Tibial nerve (tissue), 4 donors: ENCODE measurements at places on chromosomes 5 and 9. TPM values are rescaled to one million over a fixed set of nuclear protein-coding genes. Genes with fewer than 3 reads are reported as not detected.

- H3K36me3 ChIP-seq = no peaks in the 10 kb centered on the region
- peaks cover 12% of the 10 kb centered on the region for H3K4me1 ChIP-seq
- peaks cover 2% of the 10 kb centered on the region for H3K27me3 ChIP-seq
- DNase-seq = no peak
Measured at GRCh38 chr5:176822041-176822792, 11.9 kb downstream of the UNC5A start.

GRCh38 chr5:178058321-178059012, 54.9 kb upstream of the N4BP3 start:
- no peaks in the 10 kb centered on the region for H3K27me3 ChIP-seq
- DNase-seq = no peak
- H3K4me3 ChIP-seq = no peak overlapping the region
- no peaks in the 10 kb centered on the region for H3K36me3 ChIP-seq
- no peak overlapping the region for H3K27ac ChIP-seq

ABO gene
- total RNA-seq = 10.4 TPM

- peak overlapping the region; percentile 10 for H3K4me3 ChIP-seq
- no peaks in the 10 kb centered on the region for H3K36me3 ChIP-seq
- no peaks in the 10 kb centered on the region for H3K4me1 ChIP-seq
Measured at GRCh38 chr9:134942011-134942787, 24.5 kb upstream of the FCN1 start.

DNA sequence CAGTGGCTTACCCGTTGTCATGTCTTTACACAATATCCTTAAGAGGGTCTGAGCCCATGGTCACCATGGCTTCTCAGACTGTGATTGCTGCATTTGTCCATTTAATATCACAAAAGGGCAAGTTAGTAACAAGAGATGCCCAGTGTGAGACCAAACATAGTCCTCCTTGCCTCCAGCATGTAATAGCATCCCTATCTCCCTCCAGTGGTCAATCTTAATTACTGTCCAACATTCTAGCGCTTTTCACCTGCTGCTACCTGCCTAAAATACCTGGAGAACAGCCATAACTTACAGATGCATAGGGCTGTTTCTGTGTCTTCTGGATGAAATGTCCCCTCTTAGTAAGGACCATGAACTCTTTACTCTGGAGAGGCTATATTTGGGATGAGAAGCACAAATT, 267.2 kb upstream of the DAB2 start:
- no peaks in the 10 kb centered on the region for H3K4me1 ChIP-seq
- H3K4me3 ChIP-seq = no peak overlapping the region
- no peak overlapping the region for H3K27ac ChIP-seq
- DNase-seq = no peak
- H3K36me3 ChIP-seq = no peaks in the 10 kb centered on the region

DNA sequence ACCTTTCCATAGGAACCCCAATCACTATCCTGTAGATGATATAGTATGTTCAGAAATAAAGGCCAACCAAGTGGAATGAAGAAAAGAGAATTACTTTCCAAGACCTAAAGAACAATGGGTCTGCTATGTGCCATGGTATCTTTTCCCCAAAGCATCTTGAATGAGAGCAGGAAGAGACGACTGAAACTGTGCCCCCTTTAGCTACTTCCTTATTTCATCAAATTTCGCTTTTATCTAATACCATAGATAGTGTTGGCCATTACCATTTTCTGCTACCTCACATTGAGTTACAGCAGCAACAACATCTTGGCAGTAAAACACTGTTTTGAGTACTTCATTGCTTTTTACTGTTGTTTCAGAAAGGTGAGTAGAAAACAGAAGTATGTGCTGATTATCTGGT, 266.6 kb downstream of the CD180 start:
- H3K36me3 ChIP-seq = no peaks in the 10 kb centered on the region
- no peak for DNase-seq

PTGES gene
- 25.3 TPM for total RNA-seq

DNA sequence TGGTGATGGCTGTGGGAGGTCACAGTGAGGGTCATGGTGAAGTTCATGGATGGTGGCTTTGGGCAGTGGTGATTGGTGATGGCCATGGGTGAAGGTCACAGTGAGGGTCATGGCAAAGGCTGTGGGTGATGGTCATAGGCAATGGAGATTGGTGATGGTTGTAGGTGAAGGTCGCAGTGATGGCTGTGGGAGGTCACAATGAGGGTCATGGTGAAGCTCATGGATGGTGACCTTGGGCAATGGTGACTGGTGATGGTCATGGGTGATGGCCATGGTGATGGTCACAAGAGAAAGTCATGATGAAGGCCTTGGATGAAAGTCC, 115.6 kb upstream of the IRX4 start:
- H3K4me1 ChIP-seq = no peaks in the 10 kb centered on the region
- no peaks in the 10 kb centered on the region for H3K36me3 ChIP-seq
- no peak for DNase-seq

- no peak for DNase-seq
- no peaks in the 10 kb centered on the region for H3K4me1 ChIP-seq
- no peak overlapping the region for H3K4me3 ChIP-seq
Measured at GRCh38 chr5:67187006-67187715, 9.4 kb downstream of the CD180 start.

- DNase-seq = no peak
- no peaks in the 10 kb centered on the region for H3K27me3 ChIP-seq
- H3K36me3 ChIP-seq = no peaks in the 10 kb centered on the region
- H3K4me3 ChIP-seq = no peak overlapping the region
- H3K4me1 ChIP-seq = peaks cover 4% of the 10 kb centered on the region
Measured at GRCh38 chr5:170753311-170753710, 30.2 kb upstream of the GABRP start.

LRRC8A gene
- total RNA-seq = 85.4 TPM

DNA sequence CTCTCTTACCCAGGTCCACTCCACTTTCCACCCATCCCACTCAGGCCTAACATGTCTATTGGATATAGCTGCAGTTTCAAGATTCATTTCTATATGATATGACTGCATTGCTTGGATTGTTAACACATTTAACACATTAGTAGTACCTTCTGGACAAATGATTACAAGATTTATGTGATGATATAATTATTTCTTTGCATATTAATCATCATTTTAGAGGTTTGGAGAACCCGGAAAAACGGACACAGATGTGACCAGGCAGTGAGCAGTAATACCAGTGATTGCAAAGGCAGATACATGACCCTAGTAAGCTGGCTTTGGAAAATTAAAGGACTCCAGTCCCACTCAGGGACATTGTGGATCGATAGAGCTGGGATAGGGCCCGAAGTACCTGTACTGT, 103.8 kb downstream of the PRR16 start:
- H3K27me3 ChIP-seq = no peaks in the 10 kb centered on the region
- H3K4me1 ChIP-seq = no peaks in the 10 kb centered on the region
- no peak overlapping the region for H3K27ac ChIP-seq

CCL28 gene
- 15.1 TPM for total RNA-seq

FAM78A gene
- 4.5 TPM for total RNA-seq

LCP2 gene
- total RNA-seq = 52.8 TPM

GRCh38 chr5:33182986-33183385, 257.8 kb upstream of the TARS1 start:
- no peak for DNase-seq
- H3K27ac ChIP-seq = no peak overlapping the region
- no peaks in the 10 kb centered on the region for H3K36me3 ChIP-seq
- no peaks in the 10 kb centered on the region for H3K4me1 ChIP-seq
- no peaks in the 10 kb centered on the region for H3K27me3 ChIP-seq

HAPLN1 gene
- total RNA-seq = not detected

- peaks cover 16% of the 10 kb centered on the region for H3K4me1 ChIP-seq
- H3K36me3 ChIP-seq = peaks cover 57% of the 10 kb centered on the region
- no peak for DNase-seq
Measured at GRCh38 chr5:150361301-150361700, 3.8 kb downstream of the TCOF1 start.

GRCh38 chr5:173568128-173568527, 48.3 kb downstream of the BOD1 start:
- no peaks in the 10 kb centered on the region for H3K36me3 ChIP-seq
- H3K27me3 ChIP-seq = no peaks in the 10 kb centered on the region
- H3K4me1 ChIP-seq = peaks cover 5% of the 10 kb centered on the region
- H3K27ac ChIP-seq = no peak overlapping the region
- no peak for DNase-seq

DNA sequence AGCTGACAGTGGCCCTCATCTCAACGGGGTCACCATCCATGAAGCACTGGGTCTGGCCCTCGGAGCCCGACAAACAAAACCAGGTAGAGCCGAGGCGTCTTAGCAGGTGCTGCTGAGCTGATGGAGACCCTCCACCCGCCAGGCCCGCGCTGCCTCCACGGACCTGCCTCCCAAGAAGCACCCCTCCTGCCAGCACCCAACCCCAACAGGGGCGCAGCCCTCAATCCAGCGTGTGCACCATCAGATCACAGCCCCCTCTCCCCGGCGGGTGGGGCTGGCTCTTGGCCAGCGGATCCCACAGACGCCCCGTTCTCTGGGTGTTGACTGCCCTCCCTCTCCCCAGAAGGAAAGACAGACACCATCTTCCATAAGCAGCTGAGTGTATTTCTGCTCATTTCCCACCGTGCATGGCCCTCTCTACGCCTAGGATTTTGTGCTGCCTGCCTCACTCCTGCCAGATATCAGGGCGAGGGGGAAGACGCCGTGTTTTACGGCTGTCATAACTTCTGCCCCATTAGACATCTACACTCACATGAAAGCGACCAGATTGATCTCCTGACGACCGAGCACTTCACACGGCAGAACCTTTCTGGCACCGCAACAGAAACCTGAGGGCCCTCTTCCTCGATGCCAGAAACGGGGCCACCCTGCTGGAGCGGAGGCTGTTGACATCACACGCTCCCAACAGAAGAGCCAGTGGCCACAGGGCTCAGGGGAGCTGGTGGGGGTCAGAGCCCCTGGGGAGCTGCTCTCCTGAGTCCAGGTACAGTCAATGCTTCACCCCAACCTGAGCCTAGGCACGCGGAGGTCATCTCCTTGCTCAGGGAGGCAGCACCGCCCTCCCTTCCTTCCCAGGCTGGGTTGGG, 12.4 kb downstream of the NACC2 start:
- H3K4me1 ChIP-seq = peaks cover 34% of the 10 kb centered on the region
- H3K27ac ChIP-seq = no peak overlapping the region
- H3K4me3 ChIP-seq = no peak overlapping the region
- H3K27me3 ChIP-seq = no peaks in the 10 kb centered on the region

PRELID2 gene
- 22.2 TPM for total RNA-seq

TMEM141 gene
- 70.8 TPM for total RNA-seq

GRCh38 chr9:108331596-108331995, 524.2 kb downstream of the ACTL7B start:
- DNase-seq = no peak
- no peaks in the 10 kb centered on the region for H3K36me3 ChIP-seq
- no peak overlapping the region for H3K27ac ChIP-seq
- H3K27me3 ChIP-seq = no peaks in the 10 kb centered on the region
- H3K4me3 ChIP-seq = no peak overlapping the region
- H3K4me1 ChIP-seq = no peaks in the 10 kb centered on the region

DNA sequence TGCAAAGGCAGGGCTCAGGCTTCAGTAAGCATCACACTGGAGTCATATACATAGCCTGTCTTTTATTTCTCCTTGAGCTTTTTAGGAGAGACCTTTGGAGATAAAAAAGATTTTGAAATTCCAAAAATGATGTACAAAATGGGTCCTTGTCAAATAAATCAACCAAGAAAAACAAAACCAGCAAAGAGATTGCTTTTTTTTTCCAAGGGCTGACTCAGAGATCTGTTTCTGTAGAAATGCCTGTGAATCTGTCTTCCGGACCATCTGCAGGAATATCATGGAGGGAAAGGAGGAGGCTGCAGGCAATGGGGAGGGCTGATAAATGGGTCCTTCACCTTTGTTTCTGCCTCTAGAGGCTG, 77.4 kb downstream of the SLIT3 start:
- H3K4me3 ChIP-seq = no peak overlapping the region
- no peaks in the 10 kb centered on the region for H3K36me3 ChIP-seq
- H3K27me3 ChIP-seq = no peaks in the 10 kb centered on the region
- H3K27ac ChIP-seq = no peak overlapping the region
- no peaks in the 10 kb centered on the region for H3K4me1 ChIP-seq
- no peak for DNase-seq

- H3K4me3 ChIP-seq = no peak overlapping the region
- H3K27me3 ChIP-seq = no peaks in the 10 kb centered on the region
- DNase-seq = no peak
- H3K4me1 ChIP-seq = peaks cover 10% of the 10 kb centered on the region
- no peaks in the 10 kb centered on the region for H3K36me3 ChIP-seq
Measured at GRCh38 chr5:14186059-14186830, 43.1 kb downstream of the TRIO start.

- DNase-seq = no peak
- H3K27ac ChIP-seq = no peak overlapping the region
- H3K4me3 ChIP-seq = no peak overlapping the region
- no peaks in the 10 kb centered on the region for H3K27me3 ChIP-seq
- no peaks in the 10 kb centered on the region for H3K36me3 ChIP-seq
Measured at GRCh38 chr9:112355427-112355897, 22.0 kb upstream of the PTBP3 start.

FBP2 gene
- total RNA-seq = not detected

GRCh38 chr5:23208959-23209431, 298.4 kb upstream of the PRDM9 start:
- no peaks in the 10 kb centered on the region for H3K27me3 ChIP-seq
- no peaks in the 10 kb centered on the region for H3K36me3 ChIP-seq
- no peaks in the 10 kb centered on the region for H3K4me1 ChIP-seq
- H3K4me3 ChIP-seq = no peak overlapping the region
- DNase-seq = no peak

DNA sequence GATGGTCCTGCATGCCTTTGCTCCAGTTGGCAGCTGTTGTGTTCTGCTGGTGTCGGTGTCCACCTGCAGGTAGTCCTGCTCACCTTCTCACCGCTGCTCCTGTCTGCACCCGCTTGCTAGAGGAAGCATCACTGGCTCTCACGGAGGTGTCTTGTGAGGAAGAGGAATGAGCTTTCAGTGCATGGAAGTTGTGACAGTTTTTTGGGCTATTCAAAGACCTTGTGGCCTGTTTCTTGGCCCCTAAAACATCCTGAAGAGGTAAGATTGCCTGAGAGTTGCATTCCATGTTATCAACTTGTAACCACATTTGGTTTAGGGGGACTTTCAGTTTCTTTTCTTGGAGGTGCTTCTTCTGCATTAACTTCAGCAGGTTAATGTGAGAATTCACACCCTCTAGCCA, 85.6 kb downstream of the MACROH2A1 start:
- H3K4me1 ChIP-seq = no peaks in the 10 kb centered on the region
- no peaks in the 10 kb centered on the region for H3K36me3 ChIP-seq
- no peak for DNase-seq
- no peaks in the 10 kb centered on the region for H3K27me3 ChIP-seq
- H3K4me3 ChIP-seq = no peak overlapping the region

LCN9 gene
- not detected for total RNA-seq
